Omental fat pad (tissue), 4 donors: ENCODE measurements at places on chromosomes 7 and 10. TPM values are rescaled to one million over a fixed set of nuclear protein-coding genes. Genes with fewer than 3 reads are reported as not detected.
A peak's percentile ranks its signal among the peaks of the same experiment; 100 is the strongest.

- peak; percentile 97 for DNase-seq
Measured at GRCh38 chr10:71569775-71570588, 149.6 kb downstream of the C10orf105 start.

- no peak for DNase-seq
Measured at GRCh38 chr7:67786021-67786420, 789.4 kb downstream of the TYW1 start.

- DNase-seq = no peak
Measured at GRCh38 chr7:20235288-20235687, 18.1 kb upstream of the MACC1 start.

GRCh38 chr7:21131897-21132296, 296.0 kb upstream of the SP4 start:
- DNase-seq = no peak

DNA sequence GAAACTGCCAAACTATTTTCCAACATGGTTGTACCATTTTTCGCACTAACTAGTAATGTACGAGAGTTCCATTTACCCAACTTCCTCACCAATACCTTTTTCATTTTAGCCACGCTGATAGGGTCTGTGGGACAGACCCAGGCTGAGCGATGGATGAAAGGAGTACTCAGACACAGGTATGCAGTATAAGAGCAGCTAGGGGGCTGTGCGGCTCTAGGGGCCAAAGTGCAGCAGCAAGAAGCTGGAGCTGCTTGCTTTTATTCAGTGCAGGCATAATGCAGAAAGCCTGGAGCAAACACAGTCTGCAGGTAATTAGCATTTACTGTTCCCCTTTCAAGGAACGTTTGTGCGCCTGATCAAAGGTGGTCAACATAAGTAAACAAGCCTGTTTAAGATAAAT, 21.0 kb downstream of the UCMA start:
- no peak for DNase-seq

DNA sequence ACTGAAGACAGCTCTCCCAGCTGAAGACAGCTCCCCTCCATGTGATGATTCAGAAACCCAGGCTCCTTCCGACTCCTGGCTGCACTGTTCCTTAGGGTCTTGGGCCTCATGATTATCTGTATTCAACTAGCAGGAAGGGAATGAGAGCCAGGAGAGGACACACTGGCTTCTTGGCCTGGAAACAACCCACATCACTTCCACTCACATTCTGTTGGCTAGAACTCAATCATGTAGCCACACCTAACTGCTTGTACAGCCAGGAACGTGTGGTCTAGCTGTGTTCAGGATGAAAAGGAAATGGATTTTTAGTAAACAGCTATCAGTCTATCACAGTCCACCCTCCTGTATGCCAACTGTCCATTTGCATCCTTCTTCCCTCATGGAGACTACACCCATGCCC, 30.5 kb upstream of the XPNPEP1 start:
- no peak for DNase-seq

DNA sequence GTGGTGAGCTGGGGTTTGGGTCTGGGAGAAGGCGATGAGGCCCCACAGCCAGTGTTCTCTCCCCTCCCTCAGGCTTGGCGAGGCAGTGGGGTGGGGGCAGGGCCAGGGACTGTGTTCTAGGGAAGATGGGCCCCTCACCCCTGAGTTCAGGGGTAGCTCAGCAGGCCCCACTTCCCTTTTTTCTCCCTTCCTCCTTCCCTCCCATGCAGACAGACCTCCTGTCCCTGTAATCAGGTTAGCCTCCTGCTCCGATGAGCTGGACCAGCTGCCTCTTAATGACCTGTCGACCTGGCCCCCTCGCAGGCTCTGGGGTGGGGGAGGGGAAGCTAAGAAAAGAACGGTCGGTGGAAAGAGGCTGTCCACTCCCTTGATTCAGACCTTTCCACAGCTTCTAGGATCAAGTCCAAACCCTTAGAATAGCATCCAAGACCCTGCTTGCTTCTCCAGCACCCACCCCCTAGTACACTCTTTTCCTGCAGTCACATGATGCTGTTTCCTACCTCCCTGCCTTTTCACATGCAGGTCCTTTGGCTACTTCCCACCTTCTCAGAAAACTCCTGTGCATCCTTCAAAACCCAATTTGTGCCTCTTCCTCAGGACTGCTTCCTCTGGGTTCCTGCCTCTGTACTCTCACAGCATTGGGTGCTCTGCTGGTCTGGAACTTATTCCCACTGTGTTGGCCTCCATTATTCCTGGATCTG, 64.1 kb downstream of the ZMIZ1 start:
- no peak for DNase-seq

- DNase-seq = no peak
Measured at GRCh38 chr7:142939226-142939910, at the start of gene LLCFC1. TSS of gene LLCFC1 (plus strand) at chr7:142939484. CDS start at chr7:142939622, 138 bp downstream.

GRCh38 chr10:61271127-61271780, 181.9 kb downstream of the TMEM26 start:
- DNase-seq = no peak

DNA sequence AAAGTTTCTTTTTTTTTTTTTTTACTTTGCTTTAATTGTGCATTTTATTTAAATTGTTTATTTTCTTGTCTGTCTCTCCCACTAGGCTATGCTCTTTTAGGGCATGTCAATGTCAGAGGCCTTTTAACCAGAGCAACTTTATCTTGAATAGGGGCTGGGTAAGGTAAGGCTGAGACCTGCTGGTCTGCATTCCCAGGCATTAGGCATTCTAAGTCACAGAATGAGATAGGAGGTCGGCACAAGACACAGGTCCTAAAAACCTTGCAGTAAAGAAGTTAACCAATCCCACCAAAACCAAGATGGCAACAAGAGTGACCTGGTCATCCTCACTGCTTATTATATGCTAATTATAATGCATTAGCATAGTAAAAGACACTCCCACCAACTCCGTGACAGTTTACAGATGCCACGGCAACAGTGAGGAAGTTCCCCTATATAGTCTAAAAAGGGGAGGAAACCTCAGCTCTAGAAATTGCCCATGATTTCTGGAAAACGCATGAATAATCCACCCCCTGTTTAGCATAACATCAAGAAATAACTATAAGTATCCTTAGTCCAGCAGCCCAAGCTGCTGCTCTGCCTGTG, 47.0 kb upstream of the FRMD4A start:
- DNase-seq = no peak

- DNase-seq = no peak
Measured at GRCh38 chr10:124347956-124348355, 70.8 kb downstream of the OAT start.

DNA sequence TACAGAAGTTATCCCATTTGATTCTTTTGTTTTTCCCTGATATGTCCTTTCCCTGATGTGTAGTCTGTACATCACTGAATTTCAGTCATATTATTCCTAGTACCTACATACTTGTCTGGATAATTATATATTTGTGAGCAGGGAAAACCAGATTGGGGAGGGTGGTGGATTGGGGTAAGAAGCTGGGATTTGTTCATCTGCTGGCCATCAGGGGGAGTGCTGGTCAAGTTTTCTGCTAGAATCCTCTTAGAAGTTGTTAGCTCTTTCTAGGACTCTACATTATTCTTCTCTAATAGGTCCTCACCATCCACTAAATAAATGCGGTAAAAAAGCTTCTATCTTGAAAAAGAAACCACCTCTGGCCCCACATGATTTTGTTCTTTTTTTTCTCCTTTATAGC, 232.7 kb upstream of the TAC1 start:
- no peak for DNase-seq

GRCh38 chr7:48139459-48139858, 31.8 kb upstream of the ABCA13 start:
- DNase-seq = no peak

DNA sequence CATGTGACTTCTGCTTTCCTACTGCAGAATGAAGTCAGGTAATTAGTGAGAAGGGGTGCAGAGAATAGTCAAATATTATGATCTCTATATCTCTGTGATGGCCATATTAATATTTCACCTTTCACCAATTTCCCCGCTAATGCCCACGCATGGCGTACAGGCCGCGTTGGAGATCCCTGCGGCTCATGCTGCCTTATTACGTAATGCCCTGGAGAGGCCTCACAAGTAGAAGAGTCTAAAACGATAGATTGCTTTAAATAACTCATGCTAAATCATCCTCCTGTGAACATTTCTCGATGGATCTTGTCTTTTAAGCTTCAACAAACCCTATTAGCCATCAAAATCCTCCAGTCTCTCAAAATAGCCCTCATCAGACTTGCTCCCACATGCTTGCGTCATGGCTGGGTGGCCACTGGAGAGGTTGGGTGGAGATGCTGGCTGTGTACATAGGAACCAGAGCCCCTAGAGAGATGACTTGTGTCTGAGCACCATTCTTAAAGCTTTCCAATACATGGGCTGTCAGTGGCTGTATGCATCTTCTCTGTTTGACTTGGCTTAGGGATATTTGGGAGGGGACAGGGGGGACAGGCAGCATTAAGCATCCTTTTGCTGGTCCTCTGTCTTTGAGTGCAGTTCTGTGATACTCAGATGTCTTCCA, 79.5 kb upstream of the INSYN2A start:
- DNase-seq = no peak

- no peak for DNase-seq
Measured at GRCh38 chr10:96138102-96138501, 8.0 kb downstream of the ZNF518A start.

GRCh38 chr7:40220421-40220911, 85.7 kb downstream of the SUGCT start:
- DNase-seq = no peak

DNA sequence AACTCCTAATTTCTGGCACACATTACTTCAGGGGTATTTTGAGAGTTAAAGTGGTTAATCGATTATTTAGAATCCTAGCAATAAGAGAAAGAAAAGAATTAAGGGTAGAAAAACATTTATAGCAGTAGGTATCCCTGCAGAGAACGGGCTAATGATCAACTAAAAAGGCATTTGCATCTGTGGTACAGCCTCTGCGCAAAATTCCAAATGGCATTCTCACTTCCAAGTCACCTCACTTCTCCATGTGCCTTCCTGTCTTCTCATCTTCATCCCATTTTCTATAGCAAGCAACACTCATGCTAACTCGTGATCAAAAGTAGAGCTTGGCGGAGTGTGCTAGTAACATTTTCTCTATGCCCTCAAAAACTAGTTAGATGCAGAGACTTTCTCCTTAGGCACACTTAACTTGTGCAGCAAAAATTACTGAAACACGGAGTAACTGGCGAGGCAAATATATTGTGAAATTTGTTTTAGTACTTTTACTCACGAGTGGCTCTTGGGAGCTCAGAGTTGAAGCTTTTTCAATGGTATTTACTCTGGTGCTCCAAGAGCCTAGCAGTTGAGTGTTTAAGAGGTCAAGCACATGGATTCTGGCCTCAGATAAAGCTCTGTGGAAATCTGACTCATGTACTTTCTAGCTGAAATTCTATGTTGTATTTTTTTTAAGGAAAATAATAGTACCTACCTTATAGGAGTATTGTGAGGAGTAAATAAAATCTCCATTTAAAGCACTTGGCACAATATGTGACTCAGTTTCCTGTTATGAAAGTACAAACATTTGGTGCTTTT, 65.1 kb downstream of the MET start:
- no peak for DNase-seq

GRCh38 chr10:68154211-68154497, 44.9 kb downstream of the MYPN start:
- DNase-seq = no peak

GRCh38 chr10:69644658-69645295, 14.7 kb downstream of the FAM241B start:
- no peak for DNase-seq

DNA sequence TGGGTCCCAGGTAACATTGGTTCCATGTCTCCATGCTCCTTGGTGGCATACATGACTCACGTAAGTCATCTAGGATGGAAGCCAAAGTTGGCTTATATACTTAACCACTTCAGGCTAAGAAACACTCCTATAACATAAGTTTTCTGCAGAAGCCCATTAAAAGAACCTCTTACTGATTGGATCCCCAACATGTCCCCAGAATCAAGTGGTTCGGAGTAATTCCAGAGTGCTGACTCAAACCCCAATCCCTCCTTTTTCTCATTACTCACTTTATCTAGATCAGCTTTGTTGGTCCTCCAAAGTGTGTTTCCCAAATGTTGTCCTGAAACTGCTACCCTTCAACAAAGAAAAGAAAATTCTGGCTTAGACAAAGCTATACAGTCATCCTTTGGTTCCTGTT, 10.1 kb upstream of the ATOH7 start:
- DNase-seq = no peak

DNA sequence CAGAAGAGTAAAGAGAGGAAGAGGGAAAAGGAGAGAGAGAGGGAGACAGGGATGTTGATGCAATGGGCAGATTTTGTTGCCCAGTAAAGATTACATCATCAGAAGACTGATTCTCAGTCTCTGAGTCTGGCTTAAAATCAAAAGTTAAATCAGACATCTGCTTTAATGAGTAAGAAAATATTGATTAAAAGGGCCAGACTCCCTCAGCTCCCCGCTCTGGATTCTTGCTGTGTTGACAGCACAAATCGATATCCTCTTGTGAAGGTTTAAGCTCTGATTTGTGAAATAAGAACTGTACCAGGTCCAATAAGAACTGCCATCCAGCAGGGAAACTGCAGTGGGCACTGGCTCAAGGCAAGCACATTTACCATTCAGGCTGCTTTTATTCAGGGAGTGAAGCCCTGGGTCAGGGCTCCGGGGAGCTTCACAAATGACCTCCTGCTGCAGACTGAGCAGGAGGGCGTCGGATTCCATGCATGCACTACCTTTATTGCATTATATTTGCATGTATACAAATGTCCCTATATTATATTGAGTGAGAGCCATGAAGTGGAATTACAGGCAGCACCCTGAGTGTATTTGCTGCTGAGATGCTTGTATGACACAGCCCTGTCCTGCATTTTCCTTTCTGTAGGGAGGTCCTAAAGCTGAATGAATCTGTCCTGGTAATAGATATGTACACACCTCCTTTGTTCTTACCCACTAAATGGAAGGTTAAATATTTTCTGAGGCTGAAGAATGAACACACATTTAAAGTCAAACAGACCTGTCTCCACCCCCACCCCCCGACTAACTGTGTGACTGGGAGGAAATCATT, 401.5 kb downstream of the REEP3 start:
- DNase-seq = no peak

Gene CFAP46
- 0.37 TPM for total RNA-seq

Gene LFNG
- total RNA-seq = 25.9 TPM

Gene ACHE
- total RNA-seq = 0.96 TPM

Gene TMEM254
- 14.3 TPM for total RNA-seq

Gene CCDC3
- 23.5 TPM for total RNA-seq

Gene FZD8
- total RNA-seq = 6.5 TPM

Gene CACNB2
- 12.1 TPM for total RNA-seq

Gene CPN1
- total RNA-seq = not detected

Gene PRLHR
- total RNA-seq = not detected

Gene FOXI2
- not detected for total RNA-seq

Gene PLXNA4
- total RNA-seq = 46.7 TPM

Gene CRHR2
- not detected for total RNA-seq
